ENCODE measurements at places on chromosomes 2 and 18. TPM values are rescaled to one million over a fixed set of nuclear protein-coding genes. Genes with fewer than 3 reads are reported as not detected.

DNA sequence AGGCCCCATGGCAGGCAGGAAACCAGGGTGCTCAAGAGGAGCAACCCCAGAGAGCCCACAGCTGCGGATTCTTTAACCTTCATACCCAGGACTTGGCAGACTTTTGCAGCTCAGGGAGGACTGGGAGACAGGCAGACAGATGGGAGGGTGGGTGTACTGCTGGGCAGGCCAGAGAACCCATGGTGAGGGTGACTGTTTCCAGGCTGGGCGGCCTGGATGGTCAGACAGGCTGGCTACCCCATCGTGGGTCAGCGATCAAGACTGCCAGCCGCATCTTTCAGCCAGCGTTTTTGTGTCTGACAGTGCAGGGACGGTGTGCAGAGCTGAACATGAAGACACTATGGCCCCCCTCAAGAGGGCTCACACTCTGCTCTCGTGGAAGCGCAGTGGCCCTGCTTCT, 82.2 kb downstream of the MARCO start:
- DNase-seq: no peak

Gene REG1A
- polyA plus RNA-seq: not detected

DNA sequence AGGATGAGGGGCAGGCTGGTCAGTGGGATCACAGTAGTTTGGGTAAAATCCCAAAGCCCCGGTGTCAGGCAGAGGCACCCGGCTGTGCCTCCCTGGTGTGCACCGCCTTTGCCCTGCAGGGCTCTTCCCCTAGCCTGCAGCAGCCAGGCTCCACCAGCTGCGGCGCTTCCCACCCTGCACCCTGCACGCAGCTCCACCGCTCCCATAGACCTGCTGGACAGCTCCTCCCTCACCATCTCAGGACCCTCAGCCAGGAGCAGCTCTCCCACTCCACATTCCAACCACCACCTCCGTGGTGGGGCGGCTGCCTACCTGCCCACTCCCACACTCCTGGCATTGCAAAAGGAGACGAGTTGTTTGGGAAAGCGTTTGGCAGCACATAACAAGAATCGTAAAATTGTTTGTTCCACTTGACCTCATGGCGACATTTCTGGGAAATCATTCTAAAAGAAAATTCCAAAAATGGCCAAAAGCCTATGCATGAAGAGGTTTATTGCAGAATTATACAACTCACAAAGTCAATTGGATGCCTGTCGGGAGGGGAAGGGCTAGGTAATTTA, 287.4 kb upstream of the HDAC4 start:
- DNase-seq: no peak

DNA sequence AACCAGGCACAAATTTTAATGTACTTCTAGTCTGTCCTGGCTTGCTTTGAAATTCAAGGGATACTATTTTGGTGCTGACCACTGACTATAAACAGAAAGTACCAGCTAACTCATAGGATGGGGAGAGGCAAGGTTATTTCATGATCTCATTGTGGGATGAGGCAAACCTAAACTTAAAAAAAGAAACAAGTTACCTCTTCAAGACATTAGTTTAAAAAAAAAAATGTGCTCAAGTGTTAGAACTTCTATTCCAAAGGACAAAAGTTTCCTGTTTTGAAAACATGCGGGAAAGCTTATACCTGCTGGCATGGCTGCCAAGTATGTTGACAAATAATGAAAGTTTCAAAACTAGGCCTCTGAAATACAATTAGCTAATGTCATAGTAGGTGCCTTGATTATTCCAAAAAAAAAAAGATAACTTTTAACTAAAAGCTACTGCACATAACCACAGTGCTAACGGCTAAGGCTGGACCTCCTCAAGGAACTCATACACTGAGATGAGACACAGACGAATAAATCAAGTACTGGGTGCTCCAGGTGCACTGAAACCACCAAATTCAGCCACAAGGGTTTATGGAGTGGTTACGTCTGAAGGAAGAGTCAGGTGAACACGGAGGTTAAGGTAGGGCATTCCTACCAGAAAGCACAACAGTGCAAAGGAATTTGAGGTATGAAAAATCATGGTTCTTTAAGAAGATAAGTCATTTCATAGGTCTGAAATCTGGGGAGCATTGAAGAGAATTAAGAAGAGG, 38.1 kb downstream of the TMEM131 start:
- peak; percentile 57 for DNase-seq

GRCh38 chr2:49936965-49937364, 782.6 kb upstream of the FSHR start:
- no peak for DNase-seq

DNA sequence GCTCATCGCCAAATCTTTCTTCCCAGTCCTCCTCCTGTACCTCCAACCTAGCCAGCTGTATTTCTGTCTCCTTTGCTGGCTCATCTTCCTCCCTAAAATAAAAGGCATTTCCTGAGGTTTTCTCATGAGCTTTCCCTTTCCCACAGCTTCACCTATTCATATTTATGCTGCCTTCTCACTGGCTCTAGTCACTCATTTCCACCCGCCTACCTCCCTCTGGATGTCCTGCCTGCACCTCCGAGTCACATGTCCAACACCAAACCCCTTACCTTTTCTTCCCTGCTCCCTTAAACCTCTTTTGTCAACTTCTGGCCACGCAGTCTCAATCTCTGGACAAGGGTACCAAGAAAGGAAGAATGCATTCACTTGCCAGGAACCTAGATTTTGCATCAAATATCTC, 2.8 kb downstream of the EIF2AK3 start:
- no peak for DNase-seq

Gene NYAP2
- not detected for polyA plus RNA-seq

Gene TDRD15
- polyA plus RNA-seq: not detected

DNA sequence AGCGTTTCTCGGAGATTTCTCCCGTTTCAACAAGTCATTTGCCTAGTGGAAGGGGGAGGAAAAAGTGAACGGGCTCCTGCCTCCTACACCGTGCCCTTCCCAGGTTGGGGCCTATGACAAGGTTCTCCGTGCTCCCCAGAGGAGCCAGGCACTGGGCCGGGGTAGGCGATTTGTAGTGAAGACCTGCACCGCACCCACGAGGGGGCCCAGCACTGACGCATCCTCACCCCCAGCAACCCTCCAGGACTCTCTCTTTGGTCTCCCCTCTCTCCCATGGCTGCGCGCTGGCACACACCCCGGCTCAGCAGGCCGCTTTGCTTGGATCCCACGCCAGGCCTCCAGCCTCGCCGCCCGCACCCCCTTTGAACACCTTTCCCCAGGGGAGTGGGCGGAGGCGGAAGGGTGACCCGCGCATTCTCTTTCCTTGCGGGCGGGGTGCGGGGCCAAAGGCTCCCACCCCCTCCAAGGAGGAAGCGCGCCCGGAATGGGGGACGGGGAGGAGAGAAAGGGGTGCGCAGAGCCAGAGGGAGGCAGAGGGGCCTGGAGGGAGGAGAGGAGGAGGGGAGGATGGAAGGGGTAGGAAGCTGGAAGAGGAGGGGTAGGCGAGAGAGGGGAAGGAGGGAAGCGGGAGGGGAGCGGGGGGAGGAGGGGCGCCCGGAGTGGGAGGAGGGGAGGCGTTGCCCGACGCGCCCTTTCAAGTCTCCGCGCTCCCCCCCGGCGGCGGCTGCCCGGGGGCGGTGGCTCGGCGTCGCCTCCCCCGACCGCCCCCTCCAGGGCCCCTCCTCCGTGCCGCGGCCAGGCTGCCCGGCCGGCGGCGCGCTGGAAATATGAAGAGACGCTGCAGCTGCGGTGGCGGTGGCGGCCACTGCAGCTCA, at the start of gene APCDD1:
TSS of gene APCDD1 (plus strand) at position 830 of the 875 bp plus-strand sequence. CDS start 347 bp downstream, outside the sequence.
- DNase-seq: no peak

DNA sequence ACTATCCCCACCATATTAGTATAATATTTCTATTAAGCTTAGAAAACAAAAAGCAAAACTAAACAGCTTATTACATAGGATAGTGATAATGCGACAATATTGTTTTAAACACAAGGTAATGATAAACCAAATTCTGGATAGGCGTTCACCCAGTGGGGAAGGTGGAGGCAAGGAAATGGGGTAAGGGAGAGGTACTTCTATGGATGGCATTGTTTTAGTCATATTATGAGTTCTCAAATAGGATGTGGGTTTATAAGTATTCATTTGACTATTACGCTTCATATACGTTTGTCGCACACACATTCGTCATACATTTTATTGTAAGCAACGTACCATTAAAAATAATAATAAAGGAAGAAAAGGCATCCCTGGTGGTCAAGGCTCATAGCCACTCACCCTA, 88.8 kb upstream of the DNMT3A start:
- DNase-seq: no peak

DNA sequence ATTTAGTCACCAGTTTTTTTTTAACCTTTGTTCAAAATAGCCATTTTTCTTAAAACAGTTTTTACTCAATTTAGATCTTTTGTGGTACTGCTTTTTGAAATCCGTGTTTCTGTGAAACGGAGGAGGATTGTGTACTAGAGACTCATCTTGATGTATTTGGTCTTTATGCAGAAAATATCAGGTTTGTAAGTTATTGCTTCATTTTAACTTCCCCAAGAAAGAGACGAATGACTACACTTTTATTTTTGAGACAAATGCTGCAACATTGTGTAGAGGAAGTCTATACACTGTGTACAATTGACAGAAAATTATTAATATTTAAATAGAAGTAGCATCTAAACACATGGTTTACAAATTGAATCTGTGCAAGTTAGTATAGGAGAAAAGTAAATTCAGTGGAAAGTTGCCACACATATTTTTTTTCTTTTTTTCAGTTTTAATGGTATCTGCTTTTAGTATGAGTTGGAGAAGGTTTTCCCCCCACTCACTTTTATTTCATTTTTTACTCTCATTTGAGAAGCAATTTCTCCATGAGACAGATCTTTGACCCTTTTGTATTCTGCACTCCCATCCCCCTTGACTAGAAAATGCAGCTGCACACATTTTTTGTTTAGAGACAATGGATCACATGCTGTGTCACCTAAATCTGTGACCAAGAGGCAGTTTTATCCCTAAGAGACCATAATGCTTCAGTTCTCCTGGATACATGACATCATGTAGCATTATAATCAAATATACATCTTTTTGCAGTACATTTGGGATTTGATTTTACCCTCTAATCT, 200.8 kb upstream of the STON1 start:
- DNase-seq: no peak

Gene C2orf81
- polyA plus RNA-seq: 0.26 TPM

Gene MARCHF7
- polyA plus RNA-seq: 59.1 TPM

- DNase-seq: peak; percentile 38
Measured at GRCh38 chr18:55236150-55236931, 277.1 kb upstream of the CCDC68 start.

Gene CXXC1
- 66.2 TPM for polyA plus RNA-seq

Gene TSPYL6
- not detected for polyA plus RNA-seq

GRCh38 chr2:106812383-106812782, 73.6 kb downstream of the ST6GAL2 start:
- DNase-seq: no peak

GRCh38 chr2:238090887-238091286, 9.3 kb upstream of the ESPNL start:
- no peak for DNase-seq

Gene ERMN
- polyA plus RNA-seq: not detected

Gene ACTR2
- 98.9 TPM for polyA plus RNA-seq

GRCh38 chr18:77111951-77112746, 20.4 kb downstream of the MBP start:
- DNase-seq: no peak

- no peak for DNase-seq
Measured at GRCh38 chr2:185502351-185502750, 236.3 kb upstream of the FSIP2 start.

DNA sequence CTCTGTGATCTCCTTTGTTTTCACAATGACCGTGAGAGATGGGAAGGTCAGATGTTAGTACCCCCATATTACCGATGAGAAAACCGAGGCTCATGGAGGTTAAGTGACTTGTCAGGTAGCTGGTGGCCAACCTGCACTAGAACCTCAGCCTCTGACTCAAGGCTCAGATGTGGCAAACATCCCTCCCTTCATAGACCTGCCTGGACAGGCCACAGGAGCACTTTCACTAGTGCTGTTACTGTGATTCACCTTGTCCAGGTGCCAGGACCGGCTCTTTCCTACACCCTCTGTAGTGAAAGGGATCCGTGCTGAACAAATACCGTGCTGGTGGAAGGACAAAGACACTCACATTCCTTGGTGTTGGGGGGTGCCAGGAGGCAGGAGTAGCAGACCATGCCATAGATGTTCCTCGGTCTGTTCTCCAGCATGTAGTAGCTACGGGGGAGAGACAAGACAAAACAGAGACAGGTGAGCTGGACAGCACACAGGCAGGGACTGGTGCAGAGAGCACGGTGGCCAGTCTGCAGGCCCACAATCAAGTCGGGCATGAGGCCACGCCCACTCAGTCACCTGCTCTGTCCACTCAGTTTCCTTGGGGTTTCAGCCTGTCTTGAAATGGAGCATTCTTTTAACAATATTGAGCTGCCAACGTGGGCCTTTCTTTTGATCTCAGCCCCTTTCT, 65.9 kb downstream of the EDAR start:
- no peak for DNase-seq

GRCh38 chr2:81940266-81940955, 1635.9 kb upstream of the LRRTM1 start:
- no peak for DNase-seq

GRCh38 chr2:105782123-105782522, 37.4 kb downstream of the NCK2 start:
- DNase-seq: no peak

DNA sequence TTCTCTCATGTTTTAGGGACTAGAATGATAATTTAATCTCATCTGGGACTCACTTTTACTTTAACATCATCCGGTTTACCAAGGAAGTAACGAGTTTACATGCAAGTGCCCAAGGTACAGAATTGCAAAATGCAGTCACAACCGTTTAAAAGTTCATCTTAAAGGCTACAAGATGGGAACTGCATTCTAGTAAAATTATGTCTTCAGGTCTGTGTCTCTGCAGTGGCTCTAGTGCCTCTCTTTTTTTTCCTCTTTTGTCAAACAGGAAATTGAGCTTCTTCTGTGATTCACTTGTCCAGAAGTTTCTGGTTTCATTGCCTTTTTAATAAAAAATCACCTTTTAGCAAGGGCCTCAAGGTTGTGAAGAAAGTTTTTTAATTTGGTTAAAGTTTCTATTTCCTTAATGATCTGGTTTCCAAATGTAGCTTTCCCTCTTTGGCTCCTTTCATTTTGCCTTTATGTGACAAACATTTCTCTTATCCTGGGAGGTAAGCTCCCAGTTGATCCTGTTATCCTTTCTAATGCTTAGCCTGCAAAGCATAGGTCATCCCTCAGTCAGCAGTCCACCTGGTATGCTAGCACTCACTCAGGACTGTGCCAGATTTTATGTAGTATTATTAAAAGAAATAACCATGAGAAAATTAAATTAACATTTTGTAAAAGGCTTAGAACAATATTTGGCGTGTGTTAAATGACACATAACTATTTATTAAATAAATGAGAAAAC, 2.4 kb downstream of the GLS start:
- DNase-seq: no peak

- no peak for DNase-seq
Measured at GRCh38 chr2:15753811-15754702, 162.4 kb downstream of the DDX1 start.

DNA sequence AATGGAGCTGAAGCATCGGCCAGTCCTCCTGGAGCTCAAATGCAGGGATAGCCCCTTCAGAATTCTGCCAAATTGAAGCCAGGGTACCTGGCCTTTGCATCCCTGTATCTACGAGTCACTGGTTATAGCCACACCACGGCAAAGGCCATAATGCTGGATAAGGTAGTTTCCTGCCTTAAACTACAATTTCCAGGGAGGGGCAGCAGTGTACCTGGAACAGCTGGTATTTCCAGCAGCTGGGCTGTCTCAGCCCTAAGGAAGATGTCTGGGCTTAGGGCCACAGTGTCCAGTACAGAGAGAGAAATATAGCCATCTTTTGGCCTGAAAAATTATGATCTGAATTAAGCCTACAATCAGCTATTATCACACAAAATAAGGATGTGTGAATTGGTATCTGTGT, 180.3 kb downstream of the GCA start:
- DNase-seq: no peak

GRCh38 chr18:45275367-45276113, 339.7 kb upstream of the SLC14A2 start:
- DNase-seq: peak; percentile 45

GRCh38 chr2:137117385-137117784, 352.0 kb downstream of the THSD7B start:
- no peak for DNase-seq

Data from IMR-90 (cell line).